ENCODE measurements at places on chromosomes 2 and 18.

DNA sequence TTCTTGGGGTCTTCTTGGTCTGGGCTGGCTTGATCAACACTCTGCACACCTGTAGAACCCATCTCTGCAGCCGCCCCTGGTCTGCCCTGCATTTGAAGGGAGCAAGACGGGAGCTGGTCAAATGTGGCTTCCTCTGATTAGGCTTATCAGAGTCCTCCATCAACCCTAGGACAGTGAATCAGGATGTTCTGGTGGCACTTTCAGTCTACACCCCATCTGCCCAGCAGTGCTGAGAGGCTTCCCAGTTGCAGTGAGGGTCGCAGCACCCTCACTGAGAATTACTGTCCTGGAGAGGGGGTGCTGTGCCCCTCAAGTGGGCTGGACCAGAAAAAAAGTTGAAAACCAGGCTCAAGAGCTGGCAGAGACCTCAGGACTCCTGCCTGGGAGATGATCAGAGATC is 152.9 kb downstream of the DYSF start:
- DNase-seq, result no peak

- DNase-seq, result no peak
Observed at GRCh38 chr2:170341684-170342623, 164.0 kb downstream of the MYO3B start.

DNA sequence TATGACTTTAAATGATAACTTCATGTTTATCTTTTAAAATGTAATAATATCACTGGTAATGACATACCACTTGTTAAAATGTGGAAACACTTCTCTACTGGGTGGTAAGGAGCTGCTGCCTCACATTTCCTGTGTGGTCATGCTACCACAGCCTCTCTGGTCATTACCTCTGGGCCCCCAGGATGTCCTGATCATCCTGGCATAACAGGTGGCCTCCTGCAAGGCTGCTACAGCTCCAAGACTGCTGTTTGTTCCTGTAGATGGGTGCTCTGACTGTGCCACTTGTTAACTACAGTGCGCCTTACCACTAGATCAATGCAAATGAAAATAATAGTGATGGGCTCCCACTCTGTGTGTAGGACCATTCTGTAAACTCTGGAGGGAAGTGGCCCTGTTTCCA is 500.2 kb upstream of the SPRED2 start:
- no peak for DNase-seq

GRCh38 chr2:69216535-69217332 is 170.3 kb downstream of the GFPT1 start:
- DNase-seq, result no peak

- DNase-seq, result no peak
Observed at GRCh38 chr18:3607309-3608098, 157.5 kb downstream of the TGIF1 start.
